ENCODE measurements at places on chromosomes 2 and 18.

DNA sequence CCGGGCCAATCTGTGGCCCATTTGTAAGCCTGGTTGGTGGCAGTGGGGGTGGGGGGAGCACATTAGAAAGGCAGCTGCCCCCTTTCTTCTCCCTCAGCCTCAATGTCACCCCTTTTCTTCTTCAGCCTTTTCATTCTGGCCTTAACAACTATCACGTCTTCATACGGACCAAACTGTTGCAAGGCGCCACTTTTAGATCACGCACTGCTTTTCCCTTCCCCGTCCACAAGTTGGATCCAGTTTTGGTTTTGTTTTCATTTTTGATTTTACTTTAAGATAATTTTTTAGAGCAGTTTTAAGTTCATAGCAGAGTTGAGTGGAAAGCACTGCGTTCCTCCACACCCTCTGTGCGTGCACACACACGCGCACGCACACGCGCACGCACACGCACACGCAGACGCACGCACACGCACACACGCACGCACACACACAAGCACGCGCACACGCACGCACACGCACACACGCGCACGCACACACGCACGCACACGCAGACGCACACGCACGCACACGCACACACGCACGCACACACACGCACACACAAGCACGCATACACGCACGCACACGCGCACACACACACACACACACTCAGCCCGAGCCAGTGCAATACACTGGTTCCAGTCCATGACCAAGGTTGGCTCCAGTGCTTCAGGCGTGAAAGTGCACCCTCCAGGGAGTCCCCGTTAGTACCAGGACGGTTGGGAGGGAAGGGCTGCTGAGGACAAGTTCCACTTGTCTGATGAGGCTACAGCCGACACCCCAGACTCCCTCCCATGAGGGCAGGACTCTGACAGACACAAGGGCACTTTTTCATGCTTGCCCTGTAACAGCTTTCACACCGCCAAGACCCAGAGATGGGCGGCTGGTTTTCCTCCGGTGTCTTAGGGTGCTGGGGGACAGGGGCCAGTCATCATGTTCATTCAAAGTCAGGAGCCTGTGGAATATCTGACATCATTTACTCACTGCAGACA, 22.4 kb downstream of the FBLN7 start:
- DNase-seq = no peak

DNA sequence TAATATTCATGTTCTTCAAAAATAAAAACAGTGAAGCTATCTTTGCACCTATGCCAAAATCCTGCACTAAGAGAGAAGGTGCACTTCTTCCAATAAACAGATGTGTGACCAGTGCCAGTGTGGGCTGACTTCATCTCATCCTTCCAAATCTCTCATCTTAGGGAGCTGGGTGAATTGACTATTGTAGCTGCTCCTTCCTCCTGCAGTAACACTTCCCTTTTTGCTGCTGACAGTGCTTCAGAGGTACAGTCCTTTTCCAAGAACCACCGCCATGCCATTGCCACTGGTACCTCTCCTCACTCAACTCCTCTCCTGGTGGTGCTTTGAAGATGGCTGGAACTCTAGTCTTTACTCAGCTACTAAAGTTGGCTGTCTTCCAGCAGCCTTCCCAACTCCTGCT, 42.1 kb upstream of the ARHGAP25 start:
- no peak for DNase-seq

DNA sequence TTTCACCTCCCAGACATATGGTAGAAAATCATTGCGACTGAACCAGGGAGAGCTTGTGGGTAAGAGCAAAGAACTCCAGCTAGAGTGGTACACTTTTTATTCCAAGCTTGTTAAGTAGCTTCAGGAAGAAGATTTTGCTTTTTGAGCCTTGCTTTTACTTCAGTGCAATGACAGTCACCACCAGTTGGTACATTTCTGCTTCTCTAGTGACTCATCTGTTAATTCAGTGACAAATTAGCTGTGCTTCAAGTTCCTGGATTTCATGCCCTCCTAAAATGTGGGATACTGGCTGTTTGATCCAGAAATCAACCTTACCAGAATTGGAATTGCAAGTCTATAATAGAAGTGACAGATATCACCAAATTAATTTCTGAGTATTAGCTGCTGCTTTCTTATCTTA, 117.6 kb upstream of the TTN start:
- no peak for DNase-seq

DNA sequence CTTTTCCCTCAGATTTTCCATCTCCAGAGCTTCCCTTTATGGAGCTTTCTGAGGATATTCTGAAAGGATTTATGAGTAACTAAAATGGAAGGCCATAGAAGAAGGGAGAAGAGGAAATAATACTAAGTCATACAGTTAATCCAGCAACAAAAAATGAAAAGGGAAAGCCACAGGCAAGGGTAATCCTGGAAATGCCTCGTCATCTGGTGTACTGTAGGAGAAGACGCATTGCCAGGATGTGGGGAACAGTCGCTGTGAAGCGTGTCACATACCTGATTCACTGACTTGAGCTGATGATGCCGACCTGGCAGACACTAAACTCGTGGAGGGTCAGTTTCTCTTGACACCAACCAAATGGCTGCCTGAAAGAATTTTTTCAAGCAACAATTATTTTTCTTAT, 34.7 kb upstream of the ALPP start:
- DNase-seq = no peak

DNA sequence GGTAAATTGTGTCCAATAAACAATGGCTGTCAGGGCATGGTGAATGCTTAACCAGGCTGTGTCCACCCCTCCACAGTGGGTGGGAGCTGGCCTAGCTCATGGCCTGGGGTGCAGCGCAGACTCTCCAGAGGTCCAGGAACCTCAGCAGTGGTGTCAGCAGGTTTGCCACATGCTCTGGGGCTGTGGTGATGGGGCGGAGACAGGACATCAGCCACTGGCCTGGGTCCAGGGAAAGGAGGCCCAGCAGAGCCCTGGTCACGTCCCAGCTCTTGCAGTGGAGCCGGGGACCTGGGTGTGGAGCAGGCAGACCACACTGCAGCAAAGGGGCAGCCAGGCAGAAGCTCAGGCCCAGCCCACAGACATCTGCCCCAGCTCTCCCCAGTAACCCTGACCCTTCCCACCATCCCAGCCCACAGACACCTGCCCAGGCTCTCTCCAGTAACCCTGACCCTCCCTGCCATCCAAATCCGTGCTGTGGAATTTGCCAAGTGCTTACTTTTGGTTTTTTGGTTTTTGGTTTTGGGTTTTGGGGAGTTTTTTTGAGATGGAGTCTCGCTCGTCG, 13.8 kb upstream of the KIF1A start:
- no peak for DNase-seq

GRCh38 chr2:119174216-119174992, 15.9 kb upstream of the C1QL2 start:
- peak; percentile 85 for DNase-seq

DNA sequence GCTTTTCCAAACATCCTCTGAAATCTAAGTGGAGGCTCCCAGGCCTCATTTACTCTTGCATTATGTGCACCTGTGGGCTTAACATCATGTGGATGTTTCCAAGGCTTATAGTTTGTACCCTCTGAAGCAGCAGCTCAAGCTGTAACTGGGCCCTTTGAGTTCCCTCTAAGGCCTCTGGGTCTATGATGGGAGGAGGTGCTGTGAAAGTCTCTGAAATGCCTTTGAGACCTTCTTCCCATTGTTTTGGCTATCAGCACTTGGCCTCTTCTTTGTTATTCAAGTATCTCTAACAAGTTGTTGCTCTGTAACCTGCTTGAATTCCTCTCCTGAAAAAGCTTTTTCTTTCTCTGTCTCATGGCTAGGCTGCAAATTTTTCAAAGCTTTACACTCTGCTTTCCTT, 58.1 kb upstream of the MYT1L start:
- no peak for DNase-seq

- no peak for DNase-seq
These were observed 245.7 kb downstream of the IKZF2 start for GRCh38 chr2:212905640-212906201.

DNA sequence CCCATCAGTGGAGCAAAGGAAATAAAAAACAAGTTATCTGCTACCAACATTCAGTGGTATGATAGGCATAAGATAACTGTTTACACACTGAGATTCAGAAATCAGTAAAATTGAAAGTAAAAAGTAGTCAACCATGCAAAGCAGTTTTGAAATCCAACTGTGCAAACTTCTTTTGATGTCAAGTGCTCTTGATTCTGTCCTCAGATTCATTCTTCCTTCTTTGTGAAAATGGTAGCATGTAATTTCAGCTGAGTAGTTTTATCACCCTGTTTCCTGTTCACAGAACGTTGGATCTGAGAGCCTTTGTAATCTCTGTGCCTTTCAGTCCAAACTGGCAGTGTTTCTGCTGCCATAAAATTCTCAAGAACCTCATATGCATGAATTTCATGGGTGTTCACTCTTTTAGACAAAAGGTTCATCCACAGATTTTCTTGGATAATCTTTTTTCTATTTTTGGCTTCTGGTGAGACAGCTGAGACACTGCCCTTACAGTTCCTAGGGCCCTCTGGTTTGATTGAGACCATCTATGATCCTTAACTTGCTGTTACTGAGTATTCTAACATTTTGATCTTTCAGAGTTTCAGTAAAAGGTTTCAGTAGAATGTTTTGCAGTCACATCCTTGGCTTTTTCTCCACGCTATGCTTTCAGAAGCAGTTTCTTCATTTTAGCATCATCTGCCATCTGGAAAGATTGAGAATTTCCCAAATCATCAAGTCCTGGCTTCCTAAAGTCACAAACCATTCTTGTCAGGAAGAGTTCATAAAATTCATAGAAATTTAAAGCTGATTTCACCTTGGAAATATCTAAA, 272.3 kb upstream of the EPHA4 start:
- DNase-seq = no peak

GRCh38 chr2:46487667-46488335, 8.4 kb downstream of the TMEM247 start:
- DNase-seq = peak; percentile 23

DNA sequence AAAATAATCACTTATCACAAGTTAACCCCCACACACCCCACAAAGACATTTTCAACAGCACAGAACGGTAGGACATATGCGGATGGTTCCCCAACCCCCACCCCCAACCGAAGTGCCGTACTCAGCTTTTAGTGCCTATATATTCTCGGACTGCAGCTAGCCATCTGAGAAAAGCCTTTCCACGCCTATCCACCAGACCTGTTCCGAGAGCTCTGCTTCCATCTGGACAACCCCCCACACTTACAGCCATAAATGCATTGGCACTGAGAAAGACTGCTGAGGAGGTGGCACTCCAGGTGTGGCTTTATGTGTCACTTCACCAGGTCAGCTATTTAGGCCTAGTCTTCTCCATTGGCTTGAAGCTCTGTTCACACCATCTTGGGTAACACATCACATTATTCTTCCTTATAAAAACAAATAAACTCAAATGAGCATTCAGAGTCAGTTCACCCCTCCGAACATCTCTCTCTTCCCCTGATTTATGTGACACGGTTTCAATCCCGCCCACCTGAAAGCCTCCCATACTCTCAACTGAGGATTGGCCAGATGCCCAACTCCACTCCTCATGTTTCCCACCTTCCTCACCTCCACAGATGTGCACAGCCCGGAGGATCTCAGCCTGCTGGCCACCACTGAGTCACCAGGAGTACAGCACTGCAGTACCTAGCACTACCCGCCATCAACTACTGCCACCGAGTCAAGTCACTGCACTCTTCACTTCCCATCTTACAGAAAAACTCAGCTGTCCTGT, 127.4 kb downstream of the CACNB4 start:
- DNase-seq = no peak

- peak; percentile 74 for DNase-seq
These were observed 71.3 kb upstream of the PID1 start for GRCh38 chr2:229342376-229342775.

- no peak for DNase-seq
These were observed 16.4 kb upstream of the TMEM18 start for GRCh38 chr2:693606-694005.

Data from H9 (cell line).